Stimulated activated CD8-positive, alpha-beta memory T cell treated with anti-CD3 and anti-CD28 coated beads, Interleukin-2, amount 100 ng/mL, for 1 hour (primary cell): ENCODE measurements at places on chromosomes 4 and X.

GRCh38 chrX:11888421-11888820 lies 130.4 kb downstream of the MSL3 start:
- DNase-seq = no peak

DNA sequence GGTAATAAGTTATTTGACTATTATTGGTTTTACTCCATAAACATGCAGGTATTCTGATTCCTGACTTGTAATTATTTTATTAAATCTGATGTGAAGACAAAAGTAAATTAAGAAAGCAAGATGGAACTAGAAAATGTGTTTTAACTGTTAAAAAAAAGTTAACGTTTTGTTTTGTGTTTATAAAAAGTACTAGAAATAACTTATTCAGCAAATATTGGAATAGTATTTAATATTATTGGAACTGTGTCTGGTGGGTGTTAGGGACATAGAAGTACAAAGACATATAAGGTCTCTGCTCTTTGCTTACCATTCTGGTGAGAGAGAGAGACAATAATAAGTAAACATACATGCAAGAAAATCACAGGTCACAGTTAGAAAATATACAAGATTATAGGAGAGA lies 15.7 kb downstream of the TIFA start:
- DNase-seq = no peak

- no peak for DNase-seq
Observed at GRCh38 chrX:120517936-120518335, 42.8 kb downstream of the CUL4B start.

DNA sequence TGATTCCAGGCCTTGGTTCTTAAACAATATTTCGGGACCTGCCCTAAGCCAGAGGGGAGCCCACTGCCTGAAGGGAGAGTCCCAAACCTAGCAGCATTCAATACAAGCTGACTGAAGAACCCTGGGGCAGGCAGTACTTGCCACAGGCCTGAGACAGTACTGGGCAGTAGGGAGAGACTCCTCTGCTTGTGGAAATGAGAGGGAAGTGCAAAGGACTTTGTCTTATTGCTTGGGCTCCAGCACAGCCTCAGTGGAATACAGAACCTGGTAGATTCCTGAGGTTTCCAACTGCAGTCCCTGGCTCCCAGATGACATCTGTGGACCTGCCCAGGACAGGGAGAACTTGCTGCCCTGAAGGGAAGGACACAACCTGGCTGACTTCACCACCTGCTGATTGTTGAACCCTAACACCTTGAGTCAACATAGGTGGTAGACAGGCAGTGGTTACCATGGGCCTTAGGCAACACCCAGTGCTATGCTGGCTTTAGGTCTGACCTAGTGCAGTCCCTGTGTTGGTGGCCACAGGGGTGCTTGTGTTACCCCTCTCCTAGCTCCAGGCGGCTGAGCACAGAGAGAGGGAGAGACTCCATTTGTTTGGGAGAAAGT lies 20.3 kb upstream of the ABCG2 start:
- DNase-seq = no peak

- DNase-seq = no peak
Observed at GRCh38 chr4:125704726-125705125, 390.0 kb downstream of the FAT4 start.

- no peak for DNase-seq
Observed at GRCh38 chr4:3239998-3240920, 8.7 kb upstream of the MSANTD1 start.

- DNase-seq = no peak
Observed at GRCh38 chr4:72022553-72022952, 9.2 kb upstream of the NPFFR2 start.

DNA sequence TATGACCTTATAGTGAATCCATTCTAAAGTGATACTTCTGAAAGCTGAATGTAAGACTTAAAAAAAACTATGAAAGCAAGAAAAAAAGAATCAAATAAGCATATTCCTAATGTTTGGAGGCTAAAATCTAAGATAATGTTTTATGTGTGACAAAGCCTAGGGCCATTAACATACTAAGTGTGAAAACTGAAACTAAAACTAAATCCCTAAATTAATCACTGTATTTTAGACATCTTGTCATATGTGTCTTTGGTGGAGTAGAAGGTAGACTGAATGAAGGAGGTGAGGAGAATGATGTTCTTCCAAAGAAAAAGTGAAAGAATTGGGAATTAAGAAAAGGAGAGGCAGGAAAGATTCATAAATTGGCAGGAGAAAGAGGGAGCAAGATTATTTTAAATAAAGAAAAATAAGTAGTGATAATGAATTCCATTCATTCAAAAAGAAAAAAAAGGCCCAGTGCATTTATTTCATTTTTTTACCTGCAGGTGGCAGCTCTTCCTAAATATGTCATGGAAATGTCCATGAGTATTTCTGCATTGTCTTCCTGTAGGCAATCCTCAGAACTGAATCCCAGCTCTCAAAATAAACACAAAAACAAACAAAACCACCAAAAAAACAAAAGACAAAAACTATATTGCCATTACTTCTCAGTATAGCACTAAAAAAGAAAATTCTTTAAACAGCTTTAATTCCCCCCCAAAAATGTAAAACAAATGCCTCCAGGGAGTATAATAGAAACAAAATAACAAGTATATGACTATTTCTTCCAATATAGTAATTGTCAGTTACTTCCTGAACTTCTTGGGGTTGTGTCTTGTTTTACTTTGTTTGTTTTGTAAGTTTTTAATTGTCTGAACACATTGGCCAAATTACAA lies 17.0 kb upstream of the AP1AR start:
- no peak for DNase-seq

DNA sequence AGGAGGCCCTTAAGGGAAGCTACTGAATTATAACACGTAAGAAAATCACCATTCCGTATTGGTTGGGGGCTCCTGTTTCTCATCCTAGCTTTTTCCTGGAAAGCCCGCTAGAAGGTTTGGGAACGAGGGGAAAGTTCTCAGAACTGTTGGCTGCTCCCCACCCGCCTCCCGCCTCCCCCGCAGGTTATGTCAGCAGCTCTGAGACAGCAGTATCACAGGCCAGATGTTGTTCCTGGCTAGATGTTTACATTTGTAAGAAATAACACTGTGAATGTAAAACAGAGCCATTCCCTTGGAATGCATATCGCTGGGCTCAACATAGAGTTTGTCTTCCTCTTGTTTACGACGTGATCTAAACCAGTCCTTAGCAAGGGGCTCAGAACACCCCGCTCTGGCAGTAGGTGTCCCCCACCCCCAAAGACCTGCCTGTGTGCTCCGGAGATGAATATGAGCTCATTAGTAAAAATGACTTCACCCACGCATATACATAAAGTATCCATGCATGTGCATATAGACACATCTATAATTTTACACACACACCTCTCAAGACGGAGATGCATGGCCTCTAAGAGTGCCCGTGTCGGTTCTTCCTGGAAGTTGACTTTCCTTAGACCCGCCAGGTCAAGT lies 6.9 kb upstream of the MSANTD1 start:
- no peak for DNase-seq

DNA sequence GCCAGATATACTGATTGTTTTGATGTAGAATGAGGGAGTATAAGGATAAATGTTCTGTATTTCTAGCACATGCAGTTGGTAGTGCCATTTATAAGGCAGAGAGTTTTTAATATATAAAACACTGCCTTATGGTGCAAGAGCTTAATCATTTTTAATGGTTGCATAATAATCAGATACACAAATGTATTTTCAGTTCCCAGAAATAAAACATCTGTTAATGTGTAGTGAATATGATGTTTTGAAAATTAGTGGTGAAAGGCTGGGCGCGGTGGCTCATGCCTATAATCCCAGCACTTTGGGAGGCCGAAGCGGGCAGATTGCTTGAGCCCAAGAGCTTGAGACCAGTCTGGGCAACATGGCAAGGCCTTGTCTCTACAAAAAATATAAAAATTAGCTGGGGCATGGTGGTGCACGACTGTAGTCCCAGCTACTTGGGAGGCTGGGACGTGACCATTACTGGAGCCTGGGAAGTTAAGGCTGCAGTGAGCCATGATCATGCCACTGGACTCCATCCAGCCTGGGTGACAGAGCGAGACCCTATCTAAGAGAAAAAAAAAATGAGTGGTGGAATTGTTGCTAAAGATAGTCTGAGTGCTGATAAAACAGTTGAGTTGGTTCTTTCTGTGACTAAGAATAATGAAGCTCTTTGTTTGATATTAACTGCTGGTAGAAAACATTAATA lies 29.3 kb downstream of the CLCN3 start:
- DNase-seq = no peak

DNA sequence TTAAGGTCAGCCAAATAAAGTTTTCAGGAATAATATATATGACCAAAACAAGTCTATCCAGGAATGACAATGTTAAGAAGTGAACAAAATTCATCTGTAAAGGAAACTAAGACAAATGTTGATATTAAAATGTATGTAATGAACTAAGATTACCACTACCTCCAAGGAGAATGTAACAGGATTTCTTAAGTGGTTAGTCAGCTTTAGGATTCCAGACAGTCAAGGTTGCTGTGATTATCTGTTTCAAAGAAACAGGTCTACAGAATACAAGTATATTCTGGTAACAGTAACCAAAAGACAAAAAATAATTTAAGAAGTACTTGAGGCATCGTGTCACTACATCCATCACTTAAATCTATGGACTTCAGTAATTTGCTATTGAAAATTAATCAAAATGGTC lies 172.8 kb downstream of the SCFD2 start:
- no peak for DNase-seq

GRCh38 chrX:136750364-136750763 lies 30.4 kb downstream of the ARHGEF6 start:
- no peak for DNase-seq

GRCh38 chr4:119564106-119564505 lies 64.5 kb downstream of the PDE5A start:
- DNase-seq = no peak

DNA sequence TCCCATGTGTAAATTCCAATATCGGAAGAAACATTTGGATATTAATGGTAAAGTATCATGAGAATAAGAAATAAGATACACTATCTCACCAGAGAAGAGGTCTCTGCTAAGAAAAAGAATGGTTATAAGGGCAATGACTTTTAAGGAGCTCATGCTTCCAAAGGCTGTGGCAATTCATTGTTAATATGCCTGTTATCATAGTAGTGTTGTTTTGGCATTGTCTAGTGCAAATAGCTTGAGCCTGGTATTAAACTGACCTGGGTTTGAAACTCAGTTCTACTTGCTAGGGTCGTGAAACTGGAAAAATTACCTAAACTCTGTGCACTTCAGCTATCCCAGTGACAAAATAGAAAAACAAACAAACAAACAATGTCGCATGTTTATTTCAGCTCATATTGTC lies 8.8 kb downstream of the HPGDS start:
- DNase-seq = no peak

DNA sequence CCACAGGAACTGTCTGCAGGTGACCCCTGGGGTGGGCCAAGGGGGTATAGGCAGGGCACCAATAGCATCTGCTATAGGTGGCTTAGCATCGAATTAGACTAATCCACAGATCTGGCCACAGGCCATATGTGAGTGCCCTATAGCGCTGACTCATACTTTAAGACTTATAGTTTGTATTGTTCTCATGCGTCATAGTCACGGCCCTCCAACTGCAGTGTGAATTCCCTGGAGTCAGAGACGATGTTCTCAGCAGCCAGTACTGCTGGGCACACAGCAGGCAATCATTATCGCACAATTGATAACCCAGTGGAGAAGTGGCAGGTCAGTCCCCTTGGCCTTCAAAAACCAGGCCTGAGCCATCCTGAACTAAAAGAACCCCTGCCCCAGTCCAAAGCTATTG lies 58.1 kb downstream of the ADGRG2 start:
- DNase-seq = no peak

- no peak for DNase-seq
Observed at GRCh38 chrX:56782352-56782751, 53.3 kb downstream of the NBDY start.

DNA sequence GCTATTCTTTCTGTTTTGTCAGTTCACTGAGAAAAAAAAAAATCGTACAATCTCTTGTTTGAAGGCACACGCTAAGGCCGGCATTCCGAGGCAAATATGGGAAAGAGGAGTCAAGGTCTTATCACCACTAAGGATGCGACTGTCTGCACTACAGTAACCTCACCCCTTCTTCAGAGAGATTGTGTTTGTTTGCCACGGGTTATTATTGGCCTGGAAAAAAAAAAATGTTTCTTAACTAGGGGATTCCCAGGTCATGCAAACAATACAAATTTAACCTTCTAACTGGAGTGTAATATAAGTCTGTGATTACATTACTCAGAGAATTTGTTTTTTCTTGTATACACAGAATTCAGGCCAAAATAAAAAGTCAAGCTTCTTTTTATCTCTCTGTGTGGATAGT lies 168.3 kb downstream of the TMA16 start:
- DNase-seq = no peak

GRCh38 chrX:125651426-125651825 lies 331.8 kb downstream of the TEX13C start:
- DNase-seq = no peak

- no peak for DNase-seq
Observed at GRCh38 chrX:16666541-16666940, 16.6 kb downstream of the S100G start.

DNA sequence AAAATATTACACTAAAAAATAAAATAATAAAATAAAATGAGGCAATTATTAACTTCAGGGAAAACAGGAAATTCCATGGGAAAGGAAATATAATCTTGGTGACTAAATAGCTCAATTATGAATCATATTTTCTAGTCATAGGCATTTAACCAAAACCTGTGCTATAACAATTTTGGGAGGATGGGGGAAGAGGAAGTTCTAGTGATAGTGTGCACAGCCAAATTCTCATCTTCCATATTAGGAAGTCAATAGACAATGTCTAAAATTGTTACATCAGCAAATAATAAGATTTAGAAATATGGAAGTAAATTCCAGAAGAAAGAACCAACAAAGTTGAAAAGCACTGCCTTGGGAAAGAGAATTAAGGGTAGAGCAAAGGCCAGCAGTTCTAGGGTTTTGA lies 2.8 kb downstream of the AWAT2 start:
- DNase-seq = no peak

GRCh38 chr4:181761156-181761555 lies 482.0 kb upstream of the TENM3 start:
- DNase-seq = no peak

- no peak for DNase-seq
Observed at GRCh38 chr4:81982846-81983540, 390.8 kb downstream of the HNRNPD start.

- DNase-seq = no peak
Observed at GRCh38 chr4:74886484-74886883, 46.4 kb upstream of the PARM1 start.

DNA sequence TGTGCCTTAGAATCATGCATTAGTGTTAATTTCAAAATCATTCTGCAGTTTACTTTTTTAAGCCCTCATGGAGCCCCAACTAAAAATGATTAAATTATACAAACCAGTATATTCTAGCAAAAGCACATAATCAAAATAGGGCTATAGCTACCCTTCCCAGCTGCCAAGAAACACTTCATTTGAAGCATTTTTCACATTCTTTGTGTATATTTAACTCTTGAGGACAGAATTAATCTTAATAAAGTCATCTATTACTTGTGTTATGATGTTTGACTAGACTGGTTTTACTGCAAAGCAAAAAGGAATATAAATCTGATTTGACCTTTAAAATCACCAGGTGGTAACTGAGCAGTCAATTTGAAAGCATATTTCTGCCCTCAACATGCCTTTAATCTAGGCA lies 145.1 kb downstream of the PRDM5 start:
- DNase-seq = no peak

GRCh38 chr4:68074397-68074796 lies 55.3 kb downstream of the TMPRSS11F start:
- no peak for DNase-seq
